ENCODE measurements at places on chromosomes 6 and 20. TPM values are rescaled to one million over a fixed set of nuclear protein-coding genes. Genes with fewer than 3 reads are reported as not detected.
A peak's percentile ranks its signal among the peaks of the same experiment; 100 is the strongest.

DNA sequence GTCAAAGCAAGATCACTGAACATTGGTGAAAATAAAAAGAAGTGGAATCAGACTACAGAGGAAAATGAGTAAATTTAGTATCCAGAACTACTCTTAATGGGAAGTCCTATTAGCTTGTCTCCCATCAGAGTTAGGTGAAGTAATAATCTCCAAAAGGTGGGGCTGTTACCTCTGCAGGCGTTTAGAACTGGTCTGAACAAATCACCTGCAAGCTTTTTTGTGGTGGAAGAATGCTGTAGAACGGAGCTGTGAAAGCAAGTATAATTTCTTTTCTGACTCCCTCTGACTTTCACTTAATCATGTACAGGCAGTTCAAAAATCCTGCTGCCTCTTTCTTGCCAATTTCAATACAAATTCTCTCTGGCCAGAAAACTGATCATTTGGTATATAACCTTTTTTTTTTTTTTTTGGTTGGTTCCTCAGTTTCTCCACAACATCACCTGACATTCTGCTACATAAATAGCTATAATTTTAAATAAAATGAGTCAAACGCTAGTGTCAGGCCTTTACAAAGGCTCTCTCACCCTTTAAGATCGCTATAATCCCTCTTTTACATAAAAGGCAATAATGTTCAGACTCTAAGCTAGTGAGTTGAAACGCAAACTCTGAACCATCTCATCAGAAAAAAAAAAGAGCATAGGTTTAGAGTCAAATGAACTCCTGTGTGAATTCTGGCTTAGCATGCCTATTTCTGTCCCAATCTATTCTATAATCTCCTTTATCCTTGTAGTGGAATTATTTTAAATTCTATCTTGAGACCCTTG is 38.8 kb downstream of the CITED2 start:
- H3K4me3 ChIP-seq, result no peak overlapping the region
- H3K4me1 ChIP-seq, result peaks cover 9% of the 10 kb centered on the region
- no peak overlapping the region for H3K27ac ChIP-seq
- H3K36me3 ChIP-seq, result no peaks in the 10 kb centered on the region

- peak; percentile 14 for DNase-seq
- H3K4me3 ChIP-seq, result no peak overlapping the region
- H3K27me3 ChIP-seq, result peaks cover 8% of the 10 kb centered on the region
- H3K27ac ChIP-seq, result no peak overlapping the region
Observed at GRCh38 chr20:49747707-49748524, 34.2 kb upstream of the B4GALT5 start.

- H3K27me3 ChIP-seq, result no peaks in the 10 kb centered on the region
- H3K4me1 ChIP-seq, result no peaks in the 10 kb centered on the region
- H3K4me3 ChIP-seq, result no peak overlapping the region
- peaks cover 24% of the 10 kb centered on the region for H3K36me3 ChIP-seq
Observed at GRCh38 chr6:4956625-4957024, 47.2 kb downstream of the RPP40 start.

- peaks cover 14% of the 10 kb centered on the region for H3K4me1 ChIP-seq
- DNase-seq, result peak; percentile 52
- H3K27ac ChIP-seq, result peak overlapping the region; percentile 78
- peak overlapping the region; percentile 90 for H3K4me3 ChIP-seq
- peaks cover 7% of the 10 kb centered on the region for H3K36me3 ChIP-seq
Observed at GRCh38 chr6:34792605-34793500, 970 bp downstream of the BLTP3A start.

DNA sequence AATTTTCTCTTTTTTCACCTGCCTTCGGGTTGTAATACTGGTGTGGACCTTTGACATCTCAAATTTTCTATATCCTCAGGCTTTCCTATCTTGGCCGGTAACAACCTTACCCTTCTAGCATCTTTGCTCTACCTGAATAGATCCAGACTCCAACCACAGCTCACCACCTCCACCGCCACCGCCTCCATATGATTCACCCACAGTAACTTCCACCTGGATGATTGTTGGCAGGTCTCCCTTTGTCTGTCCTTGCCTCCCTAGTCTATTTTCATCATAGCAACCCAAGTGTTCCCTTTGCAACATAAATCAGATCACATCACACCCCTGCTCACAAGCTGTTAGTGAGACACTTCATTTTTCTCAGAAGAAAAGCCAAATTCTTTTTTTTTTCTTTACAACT is 525.8 kb upstream of the POU3F2 start:
- no peaks in the 10 kb centered on the region for H3K27me3 ChIP-seq
- no peak overlapping the region for H3K4me3 ChIP-seq
- H3K4me1 ChIP-seq, result no peaks in the 10 kb centered on the region
- no peaks in the 10 kb centered on the region for H3K36me3 ChIP-seq
- H3K27ac ChIP-seq, result no peak overlapping the region

- no peak overlapping the region for H3K4me3 ChIP-seq
- no peak overlapping the region for H3K27ac ChIP-seq
- peaks cover 30% of the 10 kb centered on the region for H3K4me1 ChIP-seq
- DNase-seq, result no peak
Observed at GRCh38 chr20:59205044-59205443, 41.4 kb downstream of the ZNF831 start.

GRCh38 chr6:131172222-131172621 is 37.0 kb downstream of the AKAP7 start:
- no peak for DNase-seq
- no peak overlapping the region for H3K27ac ChIP-seq
- no peaks in the 10 kb centered on the region for H3K27me3 ChIP-seq
- no peak overlapping the region for H3K4me3 ChIP-seq
- H3K4me1 ChIP-seq, result no peaks in the 10 kb centered on the region

DNA sequence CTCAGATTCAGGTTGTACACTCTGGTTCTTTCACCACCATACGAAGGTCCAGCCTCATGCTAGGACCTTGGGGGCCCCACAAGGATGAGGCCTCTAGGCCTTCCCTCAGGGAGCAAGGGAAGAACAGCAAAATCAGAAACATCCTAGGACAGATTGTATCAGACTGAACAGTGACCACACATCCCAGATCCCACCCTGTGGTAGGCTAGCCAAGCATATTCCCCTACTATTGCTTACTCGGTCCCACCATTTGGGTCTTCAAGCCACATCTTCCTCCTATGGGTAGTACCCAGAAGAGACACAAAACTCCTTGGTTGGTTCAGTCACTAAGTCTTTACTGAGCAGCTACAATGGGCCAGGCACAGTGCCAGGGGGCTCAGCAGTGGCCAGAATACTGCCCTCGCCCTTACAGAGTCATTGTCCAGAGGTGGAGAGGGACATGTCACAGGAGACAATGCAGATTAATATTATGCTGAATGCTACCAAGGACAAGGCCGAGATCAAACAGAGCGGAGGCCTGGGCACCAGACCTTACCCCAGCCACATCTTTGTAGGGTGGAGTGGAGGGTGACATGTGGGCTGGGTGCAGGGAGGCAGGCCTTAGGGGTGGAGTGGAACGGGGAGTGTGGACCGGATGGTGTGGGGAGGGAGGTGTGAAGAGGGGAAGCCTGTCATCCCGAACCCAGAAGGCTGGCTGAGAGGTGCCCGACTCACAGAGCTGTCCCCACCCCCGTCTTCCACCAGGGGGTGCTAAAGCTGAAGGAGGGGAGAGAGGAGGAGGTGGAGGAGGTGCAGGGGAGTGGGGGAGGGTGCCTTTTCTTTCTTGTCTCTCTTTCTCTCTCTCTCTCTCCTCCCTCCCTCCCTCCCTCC is 6.8 kb upstream of the MAPK13 start:
- H3K27me3 ChIP-seq, result no peaks in the 10 kb centered on the region
- H3K27ac ChIP-seq, result peak overlapping the region; percentile 67
- H3K4me1 ChIP-seq, result peaks cover 77% of the 10 kb centered on the region
- no peak overlapping the region for H3K4me3 ChIP-seq
- peak; percentile 97 for DNase-seq

DNA sequence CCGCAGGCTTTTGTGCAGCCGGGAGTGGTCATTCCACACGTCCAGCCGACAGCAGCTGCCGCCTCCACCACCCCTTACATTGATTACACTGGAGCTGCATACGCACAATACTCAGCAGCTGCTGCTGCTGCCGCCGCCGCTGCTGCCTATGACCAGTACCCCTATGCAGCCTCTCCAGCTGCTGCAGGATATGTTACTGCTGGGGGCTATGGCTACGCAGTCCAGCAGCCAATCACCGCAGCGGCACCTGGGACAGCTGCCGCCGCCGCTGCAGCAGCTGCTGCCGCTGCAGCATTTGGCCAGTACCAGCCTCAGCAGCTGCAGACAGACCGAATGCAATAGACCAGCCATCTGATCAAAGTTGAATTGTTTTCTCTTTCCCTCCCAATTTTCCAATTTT is 10.6 kb downstream of the RBM24 start:
- H3K27ac ChIP-seq, result no peak overlapping the region
- no peaks in the 10 kb centered on the region for H3K36me3 ChIP-seq

GRCh38 chr20:43408848-43409576 is 48.7 kb upstream of the SRSF6 start:
- H3K4me1 ChIP-seq, result no peaks in the 10 kb centered on the region
- H3K36me3 ChIP-seq, result no peaks in the 10 kb centered on the region
- no peak overlapping the region for H3K27ac ChIP-seq
- peak; percentile 35 for DNase-seq

GRCh38 chr6:3561725-3562124 is 104.9 kb upstream of the SLC22A23 start:
- H3K27me3 ChIP-seq, result peaks cover 8% of the 10 kb centered on the region
- no peak overlapping the region for H3K27ac ChIP-seq
- H3K4me1 ChIP-seq, result no peaks in the 10 kb centered on the region
- H3K4me3 ChIP-seq, result no peak overlapping the region
- no peaks in the 10 kb centered on the region for H3K36me3 ChIP-seq

DNA sequence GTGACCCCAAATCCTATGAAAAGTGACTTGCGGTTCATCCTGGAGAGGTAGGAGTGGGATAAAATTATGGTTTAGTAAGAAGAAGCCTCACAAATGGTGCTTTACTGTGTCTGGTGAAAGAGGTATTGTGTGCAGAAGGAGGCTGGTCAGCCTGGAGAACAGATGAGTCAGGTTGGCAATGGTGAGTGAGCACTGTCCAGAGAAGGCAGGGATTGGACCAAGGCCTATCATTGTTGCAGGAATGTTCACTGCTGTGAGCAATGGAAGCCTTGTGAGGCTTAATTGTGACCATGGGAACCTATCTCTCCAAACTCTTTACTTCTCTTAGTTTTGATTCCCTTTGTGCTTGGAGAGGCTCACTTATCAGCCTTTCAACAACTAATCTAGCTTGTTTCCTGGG is 89.0 kb upstream of the KCNK16 start:
- no peak for DNase-seq
- no peaks in the 10 kb centered on the region for H3K36me3 ChIP-seq
- no peaks in the 10 kb centered on the region for H3K4me1 ChIP-seq
- no peak overlapping the region for H3K4me3 ChIP-seq

GRCh38 chr6:141110481-141110880 is 1022.2 kb upstream of the GJE1 start:
- H3K4me1 ChIP-seq, result no peaks in the 10 kb centered on the region
- H3K36me3 ChIP-seq, result no peaks in the 10 kb centered on the region
- DNase-seq, result no peak

GRCh38 chr6:169450097-169450496 is 196.5 kb upstream of the THBS2 start:
- no peaks in the 10 kb centered on the region for H3K36me3 ChIP-seq
- H3K4me3 ChIP-seq, result no peak overlapping the region
- no peak for DNase-seq
- H3K27me3 ChIP-seq, result no peaks in the 10 kb centered on the region

DNA sequence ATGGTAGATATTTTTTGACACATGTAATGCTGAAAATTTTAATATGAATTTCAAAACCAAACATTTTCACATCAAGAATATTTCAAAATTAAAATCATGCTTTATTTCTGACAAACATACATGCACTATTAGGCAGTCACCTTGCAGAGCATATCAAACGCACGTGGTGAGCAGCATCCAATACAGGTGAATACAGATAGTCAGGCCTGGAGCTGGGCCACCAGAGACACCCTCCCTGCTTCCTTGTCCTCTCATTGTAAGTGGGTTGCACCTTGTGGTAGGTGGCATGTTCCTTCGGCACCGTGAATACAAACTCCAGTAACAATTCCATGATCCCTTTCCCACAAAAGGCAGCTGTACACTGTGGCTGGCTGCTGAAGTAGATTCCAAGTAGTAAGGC is 8.9 kb downstream of the REV3L start:
- no peak overlapping the region for H3K27ac ChIP-seq
- DNase-seq, result no peak
- peaks cover under 1% of the 10 kb centered on the region for H3K36me3 ChIP-seq

Gene SPATA25
- total RNA-seq, result 0.38 TPM

Gene PTCRA
- not detected for total RNA-seq

Gene SLC26A8
- not detected for total RNA-seq

Gene LPA
- not detected for total RNA-seq

Gene PHACTR1
- 0.31 TPM for total RNA-seq
